ENCODE measurements at places on chromosomes 6 and 20. TPM values are rescaled to one million over a fixed set of nuclear protein-coding genes. Genes with fewer than 3 reads are reported as not detected.

The EGFL8 gene
- 3.1 TPM for polyA plus RNA-seq

The EDN3 gene
- 0.08 TPM for polyA plus RNA-seq

The ASIP gene
- polyA plus RNA-seq: not detected

The MAS1 gene
- not detected for polyA plus RNA-seq

The CCM2L gene
- 0.13 TPM for polyA plus RNA-seq

The LY6G6C gene
- 0.21 TPM for polyA plus RNA-seq

The DYNLT1 gene
- 133 TPM for polyA plus RNA-seq

The C20orf202 gene
- not detected for polyA plus RNA-seq
